ENCODE measurements at places on chromosomes 5 and 9.

GRCh38 chr5:308672-309271, 12.7 kb upstream of the AHRR start:
- DNase-seq, result no peak

DNA sequence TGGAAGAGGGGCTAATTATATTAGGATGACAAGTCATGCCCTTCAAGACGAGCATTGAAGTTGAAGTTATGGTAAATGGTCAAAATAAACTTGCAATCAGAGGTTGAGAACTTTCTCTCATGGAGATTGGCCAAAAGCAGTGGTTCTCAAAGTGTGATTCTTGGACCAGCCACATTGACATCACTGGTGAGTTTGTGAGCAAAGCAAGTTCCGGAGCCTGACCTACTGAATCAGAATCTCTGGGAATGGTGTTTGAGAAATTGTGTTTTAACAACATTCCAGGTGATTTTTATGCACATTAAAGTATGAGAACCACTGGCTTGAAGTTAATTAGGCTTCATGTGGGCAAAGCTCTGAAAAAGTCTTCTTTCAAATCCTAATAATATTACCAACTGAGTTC, 403.5 kb downstream of the ZSWIM6 start:
- DNase-seq, result no peak

GRCh38 chr5:143227301-143227700, 176.2 kb downstream of the NR3C1 start:
- DNase-seq, result no peak

- DNase-seq, result no peak
These were observed 229.5 kb downstream of the PAPPA start for GRCh38 chr9:116383133-116383532.

GRCh38 chr9:14218253-14218652, 95.7 kb downstream of the NFIB start:
- no peak for DNase-seq

DNA sequence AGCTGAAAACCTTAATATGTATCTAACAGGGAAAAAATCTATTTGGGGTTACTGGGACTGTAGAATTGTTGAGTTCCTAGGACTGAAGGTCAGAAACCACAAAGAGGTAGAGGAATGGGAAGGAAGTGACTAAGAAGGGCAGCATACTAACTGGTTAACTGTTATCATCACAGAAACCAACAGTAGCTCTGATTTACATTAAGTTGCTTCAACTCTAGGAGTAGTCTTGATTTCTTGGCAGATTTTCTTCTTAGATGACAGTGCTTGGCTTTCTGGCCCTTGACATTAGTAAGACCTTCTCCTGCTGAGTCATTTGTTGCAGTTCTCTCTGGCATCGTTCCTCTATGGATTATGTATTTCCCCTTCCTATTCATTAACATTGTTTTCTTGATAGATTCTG, 116.1 kb upstream of the RASA1 start:
- DNase-seq, result no peak

- DNase-seq, result no peak
These were observed 11.1 kb upstream of the ORM1 start for GRCh38 chr9:114311571-114312512.

- DNase-seq, result no peak
These were observed 28.4 kb downstream of the PAX5 start for GRCh38 chr9:37005517-37006140.

DNA sequence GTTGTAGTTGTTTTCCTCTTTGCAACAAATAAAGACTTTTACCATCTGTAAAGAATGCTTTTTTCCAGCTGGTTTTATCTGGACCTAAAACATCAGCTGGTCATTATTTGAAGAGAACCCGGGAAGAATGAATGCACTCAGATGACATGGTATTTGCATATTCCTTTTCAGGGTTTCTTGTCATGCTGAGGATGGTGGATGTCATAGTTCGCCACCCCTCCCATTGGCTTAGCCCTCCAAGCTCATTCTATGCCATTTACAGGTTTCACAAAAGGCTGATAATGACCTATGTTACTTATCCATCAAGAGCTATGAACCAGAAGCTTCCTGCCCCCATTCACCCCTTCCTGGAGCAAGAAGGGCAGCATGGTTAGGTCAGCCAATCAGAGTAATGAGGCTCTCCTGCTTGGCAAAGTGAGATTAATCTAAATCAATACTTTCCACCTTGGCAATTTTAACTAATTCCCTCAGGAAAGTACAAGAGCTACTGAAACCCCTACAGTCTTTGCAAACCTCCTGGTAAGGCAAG, 440.5 kb upstream of the TLE4 start:
- no peak for DNase-seq

GRCh38 chr5:135714126-135714894, 120.2 kb upstream of the SLC25A48 start:
- no peak for DNase-seq

DNA sequence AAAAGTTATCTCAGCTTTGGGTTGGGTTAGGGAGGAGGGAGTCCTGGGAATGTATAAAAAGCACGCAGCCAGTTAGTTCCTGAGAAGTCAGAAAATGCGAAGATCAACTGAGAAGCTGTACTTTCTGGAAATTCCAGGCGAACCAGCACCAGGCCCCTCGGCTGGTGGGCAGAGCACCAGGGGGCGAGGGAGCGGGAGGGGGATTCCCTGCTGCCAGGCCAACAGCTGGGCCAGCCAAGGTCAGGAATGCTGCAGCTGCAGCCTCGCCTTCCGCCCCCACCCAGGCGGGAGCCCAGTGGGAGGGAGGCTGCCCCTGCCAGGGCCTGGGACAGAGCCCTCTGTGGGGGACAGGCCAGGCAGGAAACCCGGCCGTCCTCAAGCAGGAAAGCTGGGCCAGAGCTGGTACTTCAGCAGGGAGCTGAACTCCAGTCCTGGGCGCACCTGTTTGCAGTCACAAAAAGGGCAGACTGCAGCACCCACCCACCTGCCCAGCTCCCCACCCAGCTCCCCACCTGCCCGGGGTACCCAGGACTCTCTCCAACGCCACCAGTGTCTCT, 35.5 kb downstream of the VAV2 start:
- no peak for DNase-seq

GRCh38 chr9:97889941-97890887, 32.1 kb downstream of the TRMO start:
- peak; percentile 62 for DNase-seq

- no peak for DNase-seq
These were observed 130.9 kb downstream of the SUSD1 start for GRCh38 chr9:112044186-112044585.

DNA sequence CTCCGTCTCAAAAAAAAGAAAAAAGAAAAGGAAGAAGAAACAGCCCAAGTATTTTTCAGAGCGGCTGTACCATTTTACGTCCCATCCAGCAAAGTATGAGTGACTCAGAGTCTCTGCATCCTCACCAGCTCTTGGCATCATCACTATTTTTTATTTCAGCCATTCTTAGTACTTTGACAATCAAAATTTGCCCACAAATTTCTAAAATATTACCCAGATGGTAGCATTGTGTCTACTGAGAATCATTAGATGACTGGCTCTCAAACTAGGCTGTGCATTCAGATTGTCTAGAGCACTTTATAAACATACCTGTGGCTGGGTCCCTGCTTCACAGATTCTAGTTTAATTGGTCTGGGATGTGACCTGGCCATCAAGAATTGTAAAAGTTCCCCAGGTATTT, 21.6 kb upstream of the MELK start:
- no peak for DNase-seq

GRCh38 chr5:164345853-164346252, 840.4 kb downstream of the MAT2B start:
- no peak for DNase-seq

Data from activated CD4-positive, alpha-beta T cell treated with anti-CD3 and anti-CD28 coated beads for 24 hours (primary cell).